Stimulated activated CD4-positive, alpha-beta T cell treated with anti-CD3 and anti-CD28 coated beads, Interleukin-15, amount 100 ng/mL, for 48 hours (primary cell): ENCODE measurements at places on chromosomes 13 and 19.

DNA sequence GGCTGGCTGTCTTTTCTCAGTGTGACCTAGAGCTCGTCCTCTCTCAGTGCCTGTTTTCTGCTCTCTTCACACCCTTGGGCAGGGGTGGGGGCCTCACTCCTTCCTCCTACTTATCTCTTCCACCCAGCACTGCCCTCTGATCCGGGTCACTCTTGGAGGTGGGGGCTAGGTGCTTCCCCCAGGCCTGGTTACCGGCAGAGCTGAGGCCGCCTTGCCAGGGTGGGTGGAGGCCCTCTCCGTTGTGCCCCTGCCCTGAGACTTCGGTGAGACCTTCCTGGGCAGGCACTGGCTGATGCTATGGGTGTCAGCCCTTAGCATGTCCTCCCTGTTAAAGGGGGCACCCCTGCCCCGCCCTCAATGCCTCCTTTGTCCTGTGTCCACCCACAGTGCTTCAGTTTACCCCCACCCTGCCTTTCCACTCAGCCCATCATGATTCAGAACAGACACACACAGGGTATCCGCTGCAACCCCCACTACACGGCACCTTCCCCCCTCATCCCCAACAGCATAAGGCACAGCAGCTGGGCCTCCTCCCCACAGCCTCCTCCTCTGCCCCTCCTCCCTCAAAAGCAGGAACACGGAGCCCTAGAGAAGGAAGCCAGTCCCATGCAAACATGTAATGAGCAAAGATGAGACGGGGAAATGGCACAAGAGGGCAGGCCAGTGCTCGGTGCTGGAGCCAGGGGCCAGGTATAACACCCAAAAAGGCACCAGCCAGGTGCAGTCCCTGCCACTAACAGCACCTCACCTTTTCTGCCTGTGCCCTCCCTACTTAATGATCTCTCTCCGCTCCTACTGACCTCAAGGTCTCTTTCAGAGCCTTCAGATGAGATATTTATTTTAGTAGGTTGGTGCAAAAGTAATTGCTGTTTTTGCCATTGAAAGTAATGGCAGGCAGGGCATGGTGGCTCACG is 9.8 kb downstream of the ZGLP1 start:
- DNase-seq: no peak

DNA sequence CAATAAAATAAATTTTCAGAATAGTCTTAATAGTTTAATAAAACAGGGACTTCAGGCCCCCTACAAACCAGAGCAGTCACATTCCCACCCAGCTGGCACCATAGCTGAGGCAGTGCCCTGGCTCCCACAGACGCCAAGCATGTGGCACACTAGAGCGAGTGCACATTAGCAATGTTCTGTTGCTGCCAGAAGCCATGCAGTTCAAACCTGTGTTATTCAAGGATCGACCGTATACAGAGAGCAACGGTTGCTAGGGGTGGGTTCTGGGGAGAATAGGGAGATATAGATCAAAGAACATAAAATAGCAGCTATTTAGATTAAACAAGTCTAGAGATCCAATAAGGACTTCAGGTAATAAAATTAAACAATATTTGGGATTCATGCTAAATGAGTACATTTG is 419.3 kb upstream of the KLHL1 start:
- DNase-seq: no peak

DNA sequence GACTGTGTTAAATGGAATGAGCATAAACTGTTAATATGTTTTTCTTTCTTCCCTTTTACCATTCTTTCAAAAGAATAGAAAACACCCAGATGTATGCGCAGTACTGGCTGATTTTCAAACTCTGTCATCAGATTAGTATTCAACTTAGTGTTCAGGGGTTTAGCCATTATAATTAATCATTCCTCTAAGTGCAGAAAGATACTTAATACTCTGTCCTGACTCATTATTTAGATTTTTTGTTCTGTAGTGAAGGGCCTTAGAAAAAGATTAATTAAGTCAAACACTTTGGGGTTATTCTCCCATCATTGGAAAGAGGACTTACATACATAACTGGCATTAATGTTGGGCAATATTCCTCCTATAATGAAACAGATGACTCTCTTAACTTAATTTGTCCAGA is 1316.7 kb upstream of the SLC10A2 start:
- no peak for DNase-seq

- DNase-seq: no peak
These were observed 141.2 kb downstream of the TEX29 start for GRCh38 chr13:111461445-111462149.

- no peak for DNase-seq
These were observed 3.8 kb upstream of the FGF14 start for GRCh38 chr13:102405499-102406100.
